Stimulated activated CD4-positive, alpha-beta T cell treated with anti-CD3 and anti-CD28 coated beads, Interleukin-2, amount 100 ng/mL, for 4 hours (primary cell): ENCODE measurements at places on chromosomes 6 and 20.

GRCh38 chr6:125759959-125760457 lies 10.6 kb downstream of the HEY2 start:
- DNase-seq: no peak

GRCh38 chr6:129110690-129111343 lies 227.9 kb downstream of the LAMA2 start:
- no peak for DNase-seq

DNA sequence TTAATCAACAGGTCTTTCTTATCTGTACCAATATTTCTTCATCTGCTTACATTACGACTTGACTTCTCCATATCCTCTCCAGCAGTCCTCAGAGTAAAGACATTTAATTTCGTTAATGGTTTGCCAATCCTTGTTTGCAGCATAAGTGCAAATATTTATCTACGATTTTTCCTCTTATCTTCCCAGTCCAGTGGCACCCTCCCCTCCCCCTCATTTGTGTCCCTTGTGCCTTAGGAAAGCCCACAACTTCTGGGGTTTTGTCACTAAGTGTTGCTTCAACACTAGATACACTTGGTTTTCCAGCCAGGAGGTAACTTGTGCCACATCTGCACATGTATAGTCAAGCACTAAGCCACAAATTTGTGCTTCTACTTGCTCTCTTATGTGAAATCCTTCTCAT lies 327.2 kb downstream of the CBLN4 start:
- DNase-seq: no peak

- DNase-seq: no peak
These were observed 266.8 kb upstream of the PLN start for GRCh38 chr6:118281291-118281690.

- DNase-seq: no peak
These were observed 43.5 kb downstream of the PERP start for GRCh38 chr6:138063726-138064125.

- DNase-seq: no peak
These were observed 31.4 kb downstream of the FYN start for GRCh38 chr6:111841822-111842221.

GRCh38 chr6:37230104-37230503 lies 27.5 kb upstream of the TBC1D22B start:
- no peak for DNase-seq

DNA sequence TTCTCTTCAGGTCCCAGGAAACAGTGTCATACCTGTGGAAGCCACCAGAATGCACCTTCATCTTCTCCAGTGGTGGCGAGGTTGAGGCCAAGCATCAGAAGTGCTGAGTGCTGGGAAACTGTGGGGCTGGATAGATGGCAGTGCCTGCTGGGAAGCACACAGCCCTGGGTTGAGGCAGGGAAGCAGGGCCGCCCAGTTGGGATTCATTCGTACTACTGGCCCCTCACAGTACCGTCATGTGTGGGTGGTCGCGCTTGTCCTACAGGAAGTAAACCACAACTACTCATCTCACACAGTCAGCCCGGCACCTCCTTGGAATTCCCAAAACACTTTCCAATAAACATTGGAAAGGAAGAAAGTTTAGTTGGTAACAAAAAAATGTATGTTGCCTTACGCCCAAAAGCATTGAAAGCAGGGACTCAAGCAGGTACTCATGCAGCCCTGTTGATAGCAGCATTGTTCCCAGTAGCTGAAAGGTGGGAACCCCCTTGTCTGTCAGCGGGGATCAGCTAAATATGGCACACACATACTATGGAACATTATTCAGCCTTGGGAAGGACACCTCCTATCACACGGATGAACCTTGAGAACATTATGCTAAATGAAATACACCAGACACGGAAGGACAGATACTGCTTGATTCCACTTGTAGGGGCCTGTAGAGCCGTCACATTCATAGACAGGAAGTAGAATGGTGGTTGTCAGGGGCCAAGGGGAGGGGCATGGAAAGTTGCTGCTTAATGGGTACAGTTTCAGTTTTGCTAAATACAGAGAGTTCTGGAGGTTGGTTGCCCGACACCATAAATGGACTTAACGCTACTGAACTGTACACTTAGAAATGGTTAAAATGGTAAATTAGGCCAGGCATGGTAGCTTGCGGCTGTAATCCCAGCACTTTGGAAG lies 162.7 kb downstream of the MTHFD1L start:
- no peak for DNase-seq
